ENCODE measurements at places on chromosomes 4 and X.
A peak's percentile ranks its signal among the peaks of the same experiment; 100 is the strongest.

- H3K27me3 ChIP-seq, result no peaks in the 10 kb centered on the region
- no peaks in the 10 kb centered on the region for H3K4me1 ChIP-seq
- no peak overlapping the region for H3K4me3 ChIP-seq
- no peak overlapping the region for H3K27ac ChIP-seq
These were observed 966.3 kb upstream of the POU3F4 start for GRCh38 chrX:82541822-82542221.

- no peak overlapping the region for H3K4me3 ChIP-seq
- H3K27ac ChIP-seq, result no peak overlapping the region
- no peaks in the 10 kb centered on the region for H3K27me3 ChIP-seq
- no peaks in the 10 kb centered on the region for H3K36me3 ChIP-seq
- peak; percentile 79 for DNase-seq
These were observed 46.4 kb downstream of the ASMT start for GRCh38 chrX:1661048-1661921.

- DNase-seq, result no peak
- H3K4me1 ChIP-seq, result no peaks in the 10 kb centered on the region
- no peaks in the 10 kb centered on the region for H3K27me3 ChIP-seq
- H3K4me3 ChIP-seq, result no peak overlapping the region
These were observed 54.5 kb downstream of the RS1 start for GRCh38 chrX:18617407-18617750.

DNA sequence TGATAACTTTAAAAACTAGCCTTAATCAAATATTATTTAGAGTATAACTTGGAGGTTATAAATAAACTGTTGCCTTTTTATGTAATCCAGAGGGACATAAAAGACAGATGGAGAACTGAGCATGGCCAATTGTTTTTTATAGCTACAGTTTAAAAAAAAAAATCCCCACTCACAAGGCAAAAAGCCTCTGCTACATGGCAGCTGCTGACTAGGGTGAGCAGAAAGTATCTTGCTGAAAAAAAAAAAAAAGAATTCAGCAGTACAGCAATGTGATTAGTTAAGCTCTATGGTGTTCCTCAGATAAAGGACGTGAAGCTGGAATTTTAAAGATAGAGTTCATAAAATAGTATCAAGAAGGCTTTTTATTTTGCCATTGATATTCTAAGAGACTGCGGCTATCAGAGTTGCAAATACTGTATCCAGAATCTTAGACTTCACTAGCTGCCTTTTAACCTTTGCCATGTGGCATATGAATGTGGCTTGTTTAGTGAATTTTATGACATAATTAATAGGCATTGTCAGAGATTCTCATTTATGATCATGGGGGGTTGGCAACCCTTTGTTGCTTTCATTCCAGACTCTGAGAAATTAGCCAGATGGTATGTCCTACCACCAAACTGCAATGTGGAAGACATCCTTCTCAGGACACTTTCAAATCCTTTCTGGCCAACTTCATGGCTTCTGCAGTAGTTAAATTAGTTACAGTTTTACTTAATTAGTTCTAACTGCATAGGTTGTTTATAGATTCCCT, 498.0 kb downstream of the STPG2 start:
- no peaks in the 10 kb centered on the region for H3K36me3 ChIP-seq
- H3K4me1 ChIP-seq, result no peaks in the 10 kb centered on the region
- DNase-seq, result no peak
- no peak overlapping the region for H3K4me3 ChIP-seq

- no peak overlapping the region for H3K4me3 ChIP-seq
- no peak for DNase-seq
- H3K27me3 ChIP-seq, result no peaks in the 10 kb centered on the region
These were observed 29.1 kb downstream of the FGFRL1 start for GRCh38 chr4:1040344-1041146.

DNA sequence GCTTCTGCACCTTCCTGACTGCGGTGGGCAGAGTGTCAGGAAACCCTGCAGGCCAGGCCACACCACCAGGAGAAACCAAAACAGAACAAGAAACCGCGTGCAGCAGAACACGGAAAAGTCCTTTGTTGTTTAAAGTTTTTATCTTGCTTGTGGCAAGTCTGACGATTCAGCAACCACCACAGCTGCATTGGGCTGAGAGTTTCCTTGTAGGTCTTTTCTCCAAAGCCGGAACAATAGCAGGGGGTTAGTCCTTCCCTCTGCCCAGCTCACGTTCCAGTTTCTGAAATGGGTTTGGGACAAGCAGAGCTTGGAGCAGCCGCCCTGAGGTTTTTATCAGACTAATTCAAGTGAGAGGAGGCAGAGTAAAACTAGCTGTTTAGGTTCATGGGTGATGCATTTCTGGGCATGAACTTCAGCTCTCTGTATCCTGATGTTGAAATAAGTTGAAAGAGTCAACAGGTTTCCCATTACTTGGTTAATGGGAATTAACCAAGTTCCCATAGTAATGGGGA, 216.9 kb downstream of the PTTG2 start:
- no peaks in the 10 kb centered on the region for H3K36me3 ChIP-seq
- H3K4me3 ChIP-seq, result no peak overlapping the region
- DNase-seq, result peak; percentile 68

GRCh38 chrX:37812110-37812509, 32.3 kb downstream of the CYBB start:
- no peaks in the 10 kb centered on the region for H3K4me1 ChIP-seq
- no peak overlapping the region for H3K4me3 ChIP-seq
- no peak overlapping the region for H3K27ac ChIP-seq
- no peaks in the 10 kb centered on the region for H3K27me3 ChIP-seq
- H3K36me3 ChIP-seq, result no peaks in the 10 kb centered on the region

DNA sequence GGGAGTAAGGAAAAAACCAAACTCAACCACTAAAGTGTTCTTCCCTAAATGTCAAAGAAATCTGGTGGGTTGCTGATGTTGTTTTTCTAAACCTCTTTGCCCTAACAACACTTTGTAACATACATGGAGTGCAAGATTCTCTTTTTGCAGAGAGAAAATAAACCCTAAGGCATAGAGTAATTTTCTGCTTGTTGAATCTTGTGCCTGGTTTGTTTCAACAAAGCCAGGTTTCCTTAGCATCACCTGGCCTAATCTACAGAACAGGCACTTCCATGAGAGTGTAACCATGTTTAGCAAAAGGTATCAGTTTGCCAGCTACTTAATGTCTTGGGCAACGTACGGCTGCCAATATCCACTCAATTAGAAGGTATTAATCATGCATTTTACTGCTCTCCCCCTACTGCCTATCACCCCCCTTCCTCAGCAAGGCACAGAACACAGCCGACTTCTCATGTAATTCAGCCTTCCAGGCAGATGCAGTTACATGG, 219.2 kb downstream of the MAML3 start:
- H3K4me1 ChIP-seq, result no peaks in the 10 kb centered on the region
- no peak for DNase-seq
- H3K4me3 ChIP-seq, result no peak overlapping the region
- no peak overlapping the region for H3K27ac ChIP-seq
- H3K36me3 ChIP-seq, result no peaks in the 10 kb centered on the region
- no peaks in the 10 kb centered on the region for H3K27me3 ChIP-seq

DNA sequence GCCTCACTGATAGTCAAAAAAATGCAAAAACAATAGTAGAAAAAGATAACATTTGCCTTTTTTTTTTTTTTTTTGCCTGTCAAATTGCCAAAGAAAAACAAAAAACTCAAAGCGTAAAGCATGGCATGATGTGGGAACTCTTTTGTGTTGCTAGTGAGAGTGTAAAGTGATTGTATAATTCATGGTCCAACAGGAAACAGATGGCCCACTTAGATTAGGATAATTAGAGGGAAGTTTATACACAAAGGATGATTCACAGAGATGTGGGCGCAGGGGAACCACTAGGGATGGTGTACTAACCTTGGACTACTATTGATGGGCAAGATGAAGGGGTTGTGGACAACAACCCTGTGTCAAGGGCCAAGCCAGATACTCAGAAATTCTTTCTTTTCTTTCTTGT, 16.4 kb downstream of the MCUB start:
- DNase-seq, result no peak
- peaks cover 2% of the 10 kb centered on the region for H3K27me3 ChIP-seq
- no peak overlapping the region for H3K4me3 ChIP-seq
- no peaks in the 10 kb centered on the region for H3K4me1 ChIP-seq
- H3K27ac ChIP-seq, result no peak overlapping the region

DNA sequence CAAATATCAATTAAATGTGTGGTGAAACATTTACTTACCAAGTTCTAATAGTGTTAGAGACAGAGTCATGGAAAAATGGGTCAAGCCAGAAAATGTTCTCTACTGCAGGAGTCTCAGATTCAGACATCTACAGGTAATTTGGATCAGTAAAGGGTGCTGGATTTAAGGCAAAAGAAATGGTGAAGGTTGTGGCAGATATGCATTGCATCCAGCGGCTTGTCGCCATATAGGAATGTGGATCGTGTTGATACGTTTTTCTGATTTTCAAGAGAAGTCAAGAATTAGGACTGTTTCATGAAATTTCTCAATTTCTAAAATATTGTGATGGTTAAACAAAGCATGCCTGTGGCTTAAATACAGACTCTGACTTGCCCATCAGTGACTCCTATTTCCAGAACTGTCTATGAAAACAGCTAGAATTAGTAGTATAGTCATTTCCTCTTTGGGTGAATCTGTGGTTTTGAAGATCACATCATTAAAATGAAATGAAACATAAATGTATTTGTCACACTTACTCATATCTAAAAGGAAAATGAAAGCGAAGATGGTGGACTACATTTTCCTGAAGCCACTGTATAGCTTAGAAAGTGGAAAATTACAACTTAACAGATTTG, 110.1 kb upstream of the VEGFC start:
- H3K27ac ChIP-seq, result no peak overlapping the region
- no peak for DNase-seq
- no peaks in the 10 kb centered on the region for H3K27me3 ChIP-seq
- no peak overlapping the region for H3K4me3 ChIP-seq
- no peaks in the 10 kb centered on the region for H3K36me3 ChIP-seq
- no peaks in the 10 kb centered on the region for H3K4me1 ChIP-seq

GRCh38 chr4:107774681-107775080, 50.1 kb upstream of the SGMS2 start:
- no peak overlapping the region for H3K27ac ChIP-seq
- DNase-seq, result no peak
- H3K36me3 ChIP-seq, result no peaks in the 10 kb centered on the region
- H3K27me3 ChIP-seq, result no peaks in the 10 kb centered on the region
- H3K4me1 ChIP-seq, result no peaks in the 10 kb centered on the region
- no peak overlapping the region for H3K4me3 ChIP-seq

GRCh38 chr4:8506373-8507195, 66.0 kb downstream of the TRMT44 start:
- H3K4me1 ChIP-seq, result peaks cover 3% of the 10 kb centered on the region
- DNase-seq, result no peak
- H3K27me3 ChIP-seq, result no peaks in the 10 kb centered on the region
- peak overlapping the region; percentile 23 for H3K27ac ChIP-seq
- no peaks in the 10 kb centered on the region for H3K36me3 ChIP-seq

GRCh38 chr4:126591583-126591982, 1041.2 kb upstream of the INTU start:
- H3K27ac ChIP-seq, result no peak overlapping the region
- no peaks in the 10 kb centered on the region for H3K27me3 ChIP-seq
- no peaks in the 10 kb centered on the region for H3K4me1 ChIP-seq

DNA sequence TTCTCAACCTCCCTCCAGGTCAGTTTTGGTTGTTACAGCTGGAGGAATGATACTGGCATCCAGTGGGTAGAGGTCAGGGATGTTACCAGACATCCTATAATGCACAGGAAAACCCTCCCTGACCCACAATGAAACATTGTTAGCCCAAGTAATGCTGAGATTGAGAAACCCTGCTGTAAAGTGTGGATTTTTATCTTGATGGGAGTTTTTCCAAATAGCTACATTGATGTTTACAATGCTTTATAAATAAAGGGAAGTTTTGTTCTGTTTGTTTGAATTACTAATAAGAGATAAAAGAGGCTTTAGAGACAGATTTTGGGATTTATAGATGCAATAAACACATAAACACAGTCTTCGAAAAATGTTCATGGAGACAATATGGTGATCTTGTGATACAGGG, 194.0 kb upstream of the NUDT6 start:
- DNase-seq, result no peak
- no peak overlapping the region for H3K27ac ChIP-seq
- H3K4me1 ChIP-seq, result no peaks in the 10 kb centered on the region

DNA sequence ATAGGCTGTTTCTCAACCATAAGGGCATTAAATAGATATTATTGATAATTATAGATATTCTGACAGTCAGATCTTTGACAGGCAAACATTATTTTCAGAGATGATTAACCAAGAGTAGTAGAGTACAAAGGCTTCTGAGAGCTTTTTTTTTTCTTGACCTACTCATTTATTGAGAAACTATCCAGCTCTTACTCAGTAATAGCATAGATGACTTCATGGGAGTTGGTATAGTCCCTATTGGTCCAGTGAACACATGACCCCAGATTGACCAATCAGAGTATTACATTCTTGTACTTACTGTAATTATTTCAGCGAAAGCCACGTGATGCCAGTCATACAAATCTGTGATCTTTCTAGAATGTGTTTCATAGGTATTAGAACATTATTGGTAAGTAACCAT, 508.7 kb downstream of the FSTL5 start:
- no peaks in the 10 kb centered on the region for H3K27me3 ChIP-seq
- no peak overlapping the region for H3K27ac ChIP-seq

GRCh38 chrX:72624194-72624593, 51.6 kb upstream of the HDAC8 start:
- no peaks in the 10 kb centered on the region for H3K27me3 ChIP-seq
- no peak for DNase-seq
- no peaks in the 10 kb centered on the region for H3K4me1 ChIP-seq
- H3K27ac ChIP-seq, result no peak overlapping the region
- H3K4me3 ChIP-seq, result no peak overlapping the region

DNA sequence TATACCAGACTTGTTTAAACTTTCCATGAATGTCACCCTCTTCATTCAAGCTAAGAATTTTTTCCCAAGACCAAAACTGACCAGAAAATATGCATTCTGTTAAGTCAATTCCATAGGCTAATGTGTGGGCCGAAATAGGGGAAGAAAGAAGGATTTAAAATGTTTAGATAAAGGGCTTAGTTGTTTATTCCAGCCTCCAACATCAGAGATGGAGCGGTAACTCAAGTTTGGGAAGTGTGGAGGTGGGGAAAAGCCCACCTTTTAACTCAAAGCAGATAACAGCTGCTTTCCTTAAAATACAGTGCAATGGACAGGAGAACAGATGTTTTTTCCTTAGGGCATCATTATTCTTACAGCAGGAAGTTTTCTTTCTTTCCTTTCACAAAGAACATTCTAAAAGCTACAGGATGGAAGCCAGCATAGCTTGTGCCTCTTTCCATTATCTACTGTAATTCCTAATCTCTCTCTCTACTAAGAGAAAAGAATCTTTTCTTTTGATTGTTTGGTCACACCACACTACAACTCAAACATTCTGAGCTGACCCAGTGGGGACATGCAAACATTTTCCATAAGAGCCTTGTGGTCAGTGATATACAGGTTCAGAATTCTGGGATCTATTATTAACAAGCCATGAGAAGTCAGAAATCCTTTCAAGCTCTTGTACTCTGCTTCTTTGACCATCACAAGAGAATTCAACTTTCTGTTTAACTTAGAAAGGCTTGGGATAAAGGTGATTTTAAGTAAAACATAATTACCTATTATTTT, 101.6 kb downstream of the PDE5A start:
- no peaks in the 10 kb centered on the region for H3K36me3 ChIP-seq
- no peaks in the 10 kb centered on the region for H3K27me3 ChIP-seq
- peak overlapping the region; percentile 98 for H3K27ac ChIP-seq
- DNase-seq, result no peak

All from aorta (tissue), 5 donors.